ENCODE measurements at places on chromosomes 4 and X.

- no peak for DNase-seq
These were observed 139.7 kb downstream of the RBM47 start for GRCh38 chr4:40489961-40490360.

- no peak for DNase-seq
These were observed 5.5 kb upstream of the TMEM255A start for GRCh38 chrX:120316587-120317283.

GRCh38 chrX:132023896-132024386, 839 bp downstream of the STK26 start:
- no peak for DNase-seq

DNA sequence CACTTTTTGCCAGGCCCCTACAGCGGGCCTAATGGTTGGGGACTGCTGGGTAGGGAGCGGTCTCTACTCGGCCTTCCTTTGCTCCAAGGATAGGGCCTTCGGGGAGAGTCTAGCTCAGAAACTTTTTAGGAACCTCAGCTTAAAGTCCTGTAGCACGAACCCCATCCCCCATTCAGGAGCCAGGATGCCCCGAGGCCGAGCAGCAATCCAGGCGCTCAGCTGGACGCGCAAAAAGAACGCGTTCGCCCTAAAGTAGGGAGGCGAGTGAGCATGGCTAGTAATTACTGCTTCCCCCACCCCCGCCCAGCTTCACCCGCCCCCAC, 9.7 kb downstream of the POU4F2 start:
- no peak for DNase-seq

DNA sequence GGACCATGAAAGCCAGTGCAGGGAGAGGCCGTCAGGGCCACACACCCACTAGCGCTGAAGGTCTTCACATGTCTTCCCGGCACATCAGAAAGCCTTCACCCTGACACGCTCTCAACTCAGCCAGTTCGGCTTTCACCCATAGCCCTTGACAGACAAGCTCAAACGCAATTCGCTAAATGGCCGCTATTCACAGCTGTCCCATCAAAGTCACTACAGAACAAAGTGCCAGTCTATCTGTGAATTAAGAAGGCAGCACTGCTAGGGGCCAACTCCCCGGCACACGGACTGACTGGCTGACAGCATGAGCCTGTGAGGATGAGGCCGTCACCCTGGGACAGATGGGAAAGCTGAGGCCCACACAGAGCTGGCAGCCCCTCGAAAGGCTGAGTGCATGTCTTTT, 45.7 kb downstream of the ACOX3 start:
- no peak for DNase-seq

- no peak for DNase-seq
These were observed 209.1 kb upstream of the HCCS start for GRCh38 chrX:10902001-10902400.

DNA sequence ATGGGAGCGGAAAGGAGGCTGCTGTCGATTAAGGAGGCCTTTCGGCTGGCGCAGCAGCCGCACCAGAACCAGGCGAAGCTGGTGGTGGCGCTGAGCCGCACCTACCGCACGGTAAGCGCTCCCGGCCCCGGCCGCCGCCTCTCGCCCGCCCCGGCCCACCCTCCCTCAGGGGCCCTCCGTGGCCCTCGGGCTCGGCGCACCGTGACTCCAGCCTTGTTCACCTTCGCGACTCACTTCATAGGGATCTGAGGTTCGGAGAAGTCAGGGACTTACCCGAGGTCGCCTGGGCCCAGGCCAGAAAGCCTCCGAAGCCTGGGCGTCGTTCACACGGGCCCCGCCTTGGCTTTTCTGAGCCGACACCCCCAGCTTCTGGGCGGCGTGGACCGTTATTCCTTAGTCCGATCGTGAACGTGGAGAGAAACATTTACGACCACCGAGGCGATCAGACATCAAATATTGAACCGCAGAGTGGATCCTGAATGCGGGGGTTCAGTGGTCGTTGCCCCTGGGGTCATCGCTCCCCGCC, 362 bp downstream of the NCAPG start:
- DNase-seq: no peak

DNA sequence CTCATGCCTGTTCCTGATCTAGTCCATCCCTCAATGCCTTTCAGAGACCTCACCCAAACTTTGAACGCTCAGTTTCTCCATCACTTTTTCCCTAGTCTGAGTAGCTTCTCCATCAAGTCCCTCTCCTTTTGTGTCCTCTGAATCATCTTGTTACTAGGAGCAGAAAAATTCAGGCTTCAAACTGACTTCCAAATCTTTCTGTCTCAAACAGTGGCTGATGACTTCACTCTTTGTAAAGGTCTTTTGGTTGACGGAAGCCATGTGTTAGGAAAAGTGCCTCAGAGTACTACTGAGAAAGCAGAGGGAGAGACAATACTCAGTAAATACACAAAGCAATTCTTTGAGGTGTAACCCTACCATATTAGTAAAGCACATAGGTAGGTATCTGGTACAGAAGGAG, 65.7 kb upstream of the CAMK2D start:
- DNase-seq: no peak

- DNase-seq: no peak
These were observed 70.0 kb downstream of the MGST2 start for GRCh38 chr4:139735381-139736273.

GRCh38 chr4:140242357-140243277, 88.6 kb upstream of the MAML3 start:
- DNase-seq: no peak

- DNase-seq: no peak
These were observed 34.2 kb downstream of the DCK start for GRCh38 chr4:71027611-71028010.

GRCh38 chrX:134600714-134601113, 57.6 kb downstream of the PLAC1 start:
- no peak for DNase-seq

DNA sequence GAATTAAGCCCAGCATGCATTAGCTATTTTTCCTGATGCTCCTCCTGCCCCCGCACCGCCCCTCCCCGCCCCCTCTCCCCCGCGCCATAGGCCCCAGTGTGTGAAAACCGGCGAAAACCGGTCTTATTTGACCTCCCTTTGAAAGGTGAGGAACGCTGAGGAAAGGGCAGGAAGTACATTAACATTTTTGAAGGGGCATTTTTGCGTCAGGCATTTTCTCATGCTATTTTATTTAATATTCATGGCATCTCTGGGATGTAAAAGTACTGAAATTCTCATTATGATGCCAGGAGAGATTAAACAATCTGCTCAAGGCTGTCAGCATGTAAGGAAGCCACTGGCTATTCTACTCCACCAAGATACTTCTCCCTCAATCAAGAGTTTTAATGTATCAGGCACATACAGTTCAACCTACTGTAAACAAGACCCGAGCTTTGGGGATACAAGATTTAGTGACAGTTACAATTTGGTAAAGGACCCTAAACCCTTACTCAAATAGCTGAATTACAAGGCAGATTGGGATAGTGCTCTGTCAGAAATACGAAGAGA, 1.2 kb upstream of the NMU start:
- DNase-seq: no peak

GRCh38 chr4:82705169-82705927, 93.2 kb downstream of the SCD5 start:
- DNase-seq: no peak

DNA sequence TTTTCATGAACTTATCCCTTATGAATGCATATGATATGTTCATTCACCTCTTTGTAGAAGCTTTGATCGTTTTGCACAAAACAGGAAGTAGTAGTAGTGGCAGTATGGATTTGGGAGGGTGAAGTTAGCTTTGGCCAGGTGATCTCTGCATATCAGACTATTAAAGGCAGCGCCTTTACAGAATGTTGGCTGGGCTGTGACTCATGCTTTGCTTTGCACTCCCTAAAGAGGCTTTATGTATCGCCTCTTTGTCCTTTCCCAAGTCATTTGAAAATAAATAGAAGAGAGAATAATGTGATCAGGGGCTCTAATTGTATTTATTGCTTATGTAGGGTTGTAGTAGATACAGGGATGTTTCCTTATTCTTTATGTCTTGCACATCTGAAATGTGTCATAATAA, 50.4 kb downstream of the SHROOM3 start:
- DNase-seq: no peak

DNA sequence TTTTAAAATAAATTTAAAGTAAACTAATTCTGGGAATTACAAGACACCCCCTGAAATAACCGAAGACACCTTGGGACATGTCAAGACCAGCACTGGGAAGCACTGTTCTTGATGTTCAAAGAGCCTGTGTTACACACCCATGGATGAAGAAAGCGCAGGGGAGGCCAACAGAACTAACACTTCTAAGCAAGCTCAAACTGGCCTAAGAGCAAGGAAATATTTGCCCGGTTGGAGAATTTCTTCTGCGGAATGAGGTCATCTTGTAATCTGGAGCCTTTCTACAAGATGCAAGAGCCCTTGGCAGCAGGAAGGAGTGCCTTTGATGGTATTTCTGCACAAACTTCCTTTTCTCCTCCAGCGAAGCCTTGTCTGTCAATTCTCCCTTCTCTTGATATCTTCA, 9.3 kb upstream of the EFHC2 start:
- no peak for DNase-seq

DNA sequence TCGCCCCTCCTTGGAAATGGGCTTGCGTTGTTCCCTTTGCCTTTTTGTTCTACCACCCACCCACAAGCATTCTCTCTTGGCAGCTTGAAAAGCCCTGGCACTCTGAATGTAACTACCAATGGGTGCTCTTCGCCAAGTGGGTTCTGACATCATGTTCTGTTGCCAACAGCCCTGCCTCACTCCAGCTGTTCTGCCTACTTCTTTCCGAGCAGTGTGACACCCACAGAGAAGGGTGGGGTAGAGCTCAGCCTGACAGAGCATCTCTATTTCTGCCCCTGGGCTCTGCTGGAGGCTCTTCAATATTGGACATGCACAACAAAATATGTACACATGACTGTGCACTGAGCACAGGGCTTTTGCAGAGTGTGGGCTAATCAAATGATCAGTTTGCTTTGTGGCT, 15.6 kb upstream of the EXOSC9 start:
- no peak for DNase-seq

GRCh38 chr4:53653484-53654053, 62.3 kb upstream of the LNX1 start:
- no peak for DNase-seq

- no peak for DNase-seq
These were observed 33.5 kb upstream of the CYP2U1 start for GRCh38 chr4:107897823-107898222.

DNA sequence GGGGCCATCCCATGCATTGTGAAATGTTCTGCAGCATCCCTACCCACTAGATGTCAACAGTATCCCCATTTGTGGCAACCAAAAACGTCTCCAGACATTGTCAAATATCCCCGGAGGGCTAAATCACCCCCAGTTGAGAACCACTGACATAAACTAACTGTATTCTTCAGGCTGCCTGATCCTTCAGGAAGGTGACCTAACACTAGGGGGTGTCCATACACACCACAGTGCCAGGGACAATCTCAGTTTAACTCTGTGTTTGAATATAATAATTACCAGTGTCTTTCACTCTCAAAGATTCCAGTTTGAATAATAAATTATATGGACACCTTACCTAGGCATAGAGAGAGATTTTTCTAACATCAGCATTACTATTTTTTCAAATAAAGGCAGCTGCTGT, 6.4 kb downstream of the ACE2 start:
- DNase-seq: no peak

DNA sequence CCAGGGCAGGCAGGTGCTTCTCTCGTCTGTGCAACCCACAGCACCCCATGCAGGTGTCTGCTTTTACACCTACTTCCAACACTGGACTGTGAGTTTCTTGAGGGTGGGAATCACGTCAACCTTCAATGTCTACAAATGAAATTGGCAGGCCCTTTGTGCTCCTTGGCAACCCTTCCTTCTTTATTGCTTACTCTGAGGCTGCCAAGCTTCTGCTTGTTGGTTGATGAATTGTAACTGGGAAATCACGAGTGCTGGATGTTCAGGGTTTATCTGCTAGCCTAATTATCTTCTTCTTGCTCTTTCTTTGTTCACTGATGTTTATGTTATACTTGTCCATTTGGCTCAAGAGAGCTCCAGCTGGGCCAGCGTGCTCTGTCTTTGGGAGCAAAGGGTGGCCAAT, 2.5 kb upstream of the DGAT2L6 start:
- DNase-seq: no peak

All from activated CD8-positive, alpha-beta memory T cell treated with anti-CD3 and anti-CD28 coated beads for 4 hours (primary cell).